ENCODE measurements at places on chromosomes 7 and 10.

GRCh38 chr10:4825456-4825867, 545 bp upstream of the AKR1E2 start:
- DNase-seq = no peak

DNA sequence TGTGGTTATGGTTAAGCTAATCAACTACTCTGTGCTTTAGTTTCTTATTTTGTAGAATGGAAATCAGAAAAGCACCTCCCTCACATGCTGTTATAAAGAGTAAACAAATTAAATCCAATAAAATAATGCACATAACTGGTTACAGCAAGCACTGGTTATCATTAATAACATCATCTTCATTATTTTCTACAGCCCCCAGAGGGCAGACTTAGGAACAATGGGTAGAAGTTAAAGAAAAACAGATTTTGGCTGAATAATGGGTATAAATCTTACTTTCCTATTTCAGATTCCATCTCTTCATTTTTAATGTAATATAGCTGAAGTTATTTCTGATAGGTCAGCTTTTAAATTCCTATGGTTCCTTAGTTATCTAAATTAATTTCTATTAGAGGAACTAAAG, 126.5 kb downstream of the DOCK4 start:
- DNase-seq = no peak

- DNase-seq = no peak
These were observed 159.4 kb downstream of the PLPP4 start for GRCh38 chr10:120616311-120616911.

DNA sequence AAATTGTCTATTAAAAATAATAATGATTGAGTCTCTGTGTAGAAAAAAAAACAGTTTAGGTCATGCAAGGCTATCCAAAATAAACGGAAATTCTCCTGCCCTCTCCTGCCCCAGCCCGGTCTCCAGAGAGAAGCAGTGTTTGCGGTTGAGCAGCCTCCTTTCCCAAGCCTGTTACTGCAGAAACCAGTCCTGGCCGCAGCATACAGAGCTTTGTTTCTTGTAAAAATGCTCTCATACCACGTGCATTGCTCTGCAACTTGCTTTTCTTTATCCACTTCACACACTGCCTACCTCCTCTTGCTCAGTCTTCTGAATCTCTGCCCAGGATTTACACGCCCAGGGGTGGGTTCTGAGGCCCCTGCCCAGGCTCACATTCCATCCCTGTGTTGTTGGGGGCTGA, 34.4 kb upstream of the CUL1 start:
- no peak for DNase-seq

DNA sequence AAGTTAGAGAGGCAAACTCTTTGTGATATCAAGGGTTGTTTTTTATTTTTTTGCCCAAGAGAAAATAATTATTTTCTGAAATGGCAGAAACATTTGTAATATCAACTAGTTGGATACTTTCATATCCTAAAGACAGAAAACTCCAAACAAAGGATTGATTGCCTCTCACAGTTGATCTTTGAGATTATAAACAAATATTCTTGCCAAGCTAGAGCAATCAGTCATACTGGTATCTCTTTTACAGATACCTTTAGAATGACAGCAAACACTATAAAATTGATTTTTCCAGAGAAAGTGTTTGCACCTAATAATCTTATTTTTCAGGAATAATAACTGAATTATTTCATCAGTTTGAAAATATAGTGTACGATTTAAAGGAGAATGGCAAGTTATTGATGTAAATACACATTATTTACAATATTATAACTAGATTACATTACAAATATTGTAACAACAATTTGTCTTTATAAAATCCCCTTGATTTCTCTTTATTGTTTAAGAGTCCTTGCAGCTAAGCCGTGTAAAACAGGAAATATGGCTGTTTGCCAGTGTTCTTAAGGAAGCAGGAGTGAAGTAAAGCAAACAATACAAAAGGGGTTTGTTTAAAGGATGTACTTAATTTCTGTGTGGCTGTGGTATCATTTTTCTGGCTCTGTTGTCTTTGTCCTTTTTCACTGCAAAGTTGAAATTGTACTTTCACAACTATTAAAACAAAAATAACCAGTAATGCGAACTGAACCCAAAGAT, 58.4 kb downstream of the MAPK8 start:
- no peak for DNase-seq

GRCh38 chr7:77566421-77566820, 29.3 kb downstream of the PTPN12 start:
- no peak for DNase-seq

DNA sequence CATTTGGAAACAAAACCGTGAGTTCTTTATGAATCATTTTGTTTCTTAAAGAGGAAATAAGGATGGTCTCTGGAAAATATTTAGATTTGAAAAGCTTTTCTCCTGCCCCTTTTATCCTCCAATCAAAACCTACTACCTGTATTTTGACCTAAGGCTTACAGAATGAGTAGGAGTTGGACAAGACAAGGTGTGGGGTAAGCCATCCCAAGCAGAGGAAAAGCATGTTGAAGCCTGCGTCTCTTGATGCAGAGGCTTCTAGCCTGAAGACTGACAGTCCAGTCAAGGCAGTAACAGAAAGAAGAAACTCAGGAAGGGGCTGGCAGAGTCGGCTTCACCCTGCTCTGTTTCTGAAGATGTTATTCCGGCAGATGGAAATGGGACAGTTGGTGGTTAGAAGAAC, 551.1 kb downstream of the SORCS3 start:
- no peak for DNase-seq

GRCh38 chr7:92988941-92989545, 128.7 kb downstream of the SAMD9 start:
- no peak for DNase-seq

- no peak for DNase-seq
These were observed 38.5 kb upstream of the PSMG3 start for GRCh38 chr7:1608318-1608717.

- no peak for DNase-seq
These were observed 22.2 kb downstream of the TMEM120A start for GRCh38 chr7:75971961-75972763.

DNA sequence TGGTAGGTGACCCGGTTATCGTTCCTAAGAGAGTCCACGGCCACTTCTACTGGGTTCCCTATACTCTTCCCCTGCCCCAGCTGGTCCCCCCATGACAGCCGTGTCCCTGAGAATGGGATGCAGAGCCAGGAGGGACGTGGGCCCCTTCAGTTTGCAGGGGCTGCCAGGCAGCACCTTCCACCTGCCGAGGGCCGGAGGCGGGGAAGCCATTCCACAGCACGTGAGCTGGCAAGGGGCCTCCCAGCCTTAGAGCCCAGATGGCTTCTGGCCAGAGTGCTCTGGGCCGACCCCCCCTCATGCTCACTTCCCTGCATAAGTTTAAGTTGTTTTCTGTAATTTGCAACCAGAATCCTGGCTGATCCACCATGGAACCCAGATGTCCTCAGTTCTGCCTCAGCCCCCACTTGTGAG, 39.0 kb downstream of the DIP2C start:
- DNase-seq = no peak

- DNase-seq = no peak
These were observed 175.9 kb upstream of the GHITM start for GRCh38 chr10:83963446-83963845.

- DNase-seq = peak; percentile 29
These were observed at the start of gene MACROH2A2 for GRCh38 chr10:70052462-70053217. Gene MACROH2A2, plus strand, starts transcription at chr10:70052846. Its CDS starts 22,813 bp downstream, at chr10:70075659.

GRCh38 chr7:148650232-148650858, 48.4 kb upstream of the CUL1 start:
- no peak for DNase-seq

- no peak for DNase-seq
These were observed 21.9 kb downstream of the ATXN7L1 start for GRCh38 chr7:105854498-105854897.

DNA sequence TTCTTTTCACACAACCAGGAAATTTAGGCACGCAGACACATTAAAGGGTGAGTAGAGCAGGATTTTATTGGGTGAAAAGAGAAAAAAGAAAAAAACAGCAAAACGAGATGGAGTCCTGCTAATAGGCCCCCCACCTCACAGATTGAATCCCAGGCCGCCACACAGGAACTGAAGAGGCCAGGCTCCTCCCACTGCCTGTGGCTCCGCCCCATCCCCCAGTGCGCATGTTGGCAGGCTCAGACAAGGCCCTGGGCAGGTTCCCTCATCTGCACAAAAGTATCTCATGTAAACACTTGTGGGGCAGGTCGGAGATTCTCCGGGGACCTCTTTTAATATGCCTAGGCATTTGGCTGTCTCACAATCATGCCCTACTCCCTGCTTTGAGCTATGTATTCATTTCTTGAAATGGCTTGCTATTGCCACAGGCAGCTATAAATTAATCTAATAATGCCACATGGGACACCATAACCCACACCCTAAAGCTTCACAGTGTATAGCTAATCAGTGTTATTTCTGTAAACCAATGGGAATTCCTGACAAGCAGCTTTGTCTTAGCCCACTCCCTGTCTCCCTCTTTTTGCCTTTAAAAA, 76.2 kb upstream of the KIF5B start:
- no peak for DNase-seq

All from stimulated activated naive CD8-positive, alpha-beta T cell treated with anti-CD3 and anti-CD28 coated beads, Interleukin-15, amount 100 ng/mL, for 72 hours (primary cell).